ENCODE measurements at places on chromosomes 2 and 18.

DNA sequence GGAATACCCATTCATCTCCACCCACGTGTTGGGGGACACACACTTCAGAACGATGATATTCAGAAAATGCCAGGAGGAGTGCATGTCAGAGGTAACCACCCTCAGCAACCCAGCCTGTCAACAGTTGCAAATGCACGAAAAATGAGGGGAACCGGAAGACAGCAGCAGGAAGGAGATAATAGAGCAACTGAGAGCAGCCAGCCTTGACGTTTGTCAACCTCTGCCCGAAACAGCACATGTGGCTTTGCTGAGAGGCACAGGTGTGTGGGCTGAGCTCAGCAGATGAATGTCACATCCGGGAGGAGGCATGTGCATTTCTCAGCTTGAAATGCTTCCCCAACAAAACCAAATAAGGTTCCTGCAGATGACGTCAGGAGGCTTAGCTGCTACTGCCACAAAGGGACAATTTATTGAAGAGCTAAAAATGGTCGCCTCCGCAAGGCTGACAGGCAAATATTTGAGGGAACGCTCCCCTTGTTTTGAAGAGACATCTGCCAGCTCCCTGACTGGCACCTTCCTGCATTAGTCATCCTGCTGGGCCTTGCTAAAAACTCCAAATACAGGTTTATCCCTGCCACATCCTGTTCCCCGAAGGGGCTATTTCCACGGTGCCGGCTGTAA is 419.0 kb downstream of the NBAS start:
- DNase-seq: no peak

GRCh38 chr2:3175568-3175955 is 202.1 kb downstream of the EIPR1 start:
- no peak for DNase-seq

- peak; percentile 5 for DNase-seq
These were observed 107.2 kb upstream of the L3MBTL4 start for GRCh38 chr18:6521803-6522418.

DNA sequence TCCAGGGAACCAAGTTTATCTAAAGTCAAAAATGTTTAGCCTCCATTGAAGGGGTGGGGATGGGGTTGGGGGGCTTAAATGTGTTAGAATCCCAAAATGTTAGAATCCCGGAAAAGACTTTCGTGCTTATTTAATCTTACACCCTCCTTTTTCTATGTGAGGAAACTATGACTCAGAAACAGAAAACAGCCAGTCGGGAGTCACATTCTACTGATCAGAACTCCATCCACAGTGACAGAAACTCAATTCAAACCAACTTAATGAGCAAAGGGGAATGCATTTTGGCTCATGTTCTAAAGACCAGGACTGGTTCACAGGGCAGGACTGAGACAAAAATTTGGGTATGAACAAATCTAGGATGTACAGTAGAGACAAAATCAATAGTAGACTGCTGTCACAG is 31.9 kb upstream of the AFTPH start:
- no peak for DNase-seq

- no peak for DNase-seq
These were observed 81.5 kb downstream of the PDE1A start for GRCh38 chr2:182345384-182345783.

DNA sequence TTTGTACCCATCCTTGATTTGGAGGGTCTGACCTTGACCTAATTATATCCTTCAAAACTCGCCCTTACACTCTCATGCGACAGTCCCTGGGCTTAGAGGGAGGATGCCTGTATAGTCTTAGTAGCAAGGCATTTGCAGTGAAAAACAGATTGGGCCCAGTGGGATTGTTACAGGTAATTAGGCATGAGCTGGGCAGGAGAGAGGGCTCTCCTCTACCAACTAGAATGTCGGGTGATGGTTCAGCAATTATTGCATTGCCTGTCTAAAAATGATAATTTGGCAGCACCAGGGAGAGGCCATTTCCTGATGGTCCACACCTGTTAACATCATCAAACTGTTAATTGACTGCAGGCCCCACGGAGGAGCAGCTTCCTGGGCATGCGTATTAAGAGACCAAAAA is 32.4 kb downstream of the COMMD1 start:
- no peak for DNase-seq

GRCh38 chr2:109038992-109039391 is 50.0 kb upstream of the EDAR start:
- DNase-seq: no peak

DNA sequence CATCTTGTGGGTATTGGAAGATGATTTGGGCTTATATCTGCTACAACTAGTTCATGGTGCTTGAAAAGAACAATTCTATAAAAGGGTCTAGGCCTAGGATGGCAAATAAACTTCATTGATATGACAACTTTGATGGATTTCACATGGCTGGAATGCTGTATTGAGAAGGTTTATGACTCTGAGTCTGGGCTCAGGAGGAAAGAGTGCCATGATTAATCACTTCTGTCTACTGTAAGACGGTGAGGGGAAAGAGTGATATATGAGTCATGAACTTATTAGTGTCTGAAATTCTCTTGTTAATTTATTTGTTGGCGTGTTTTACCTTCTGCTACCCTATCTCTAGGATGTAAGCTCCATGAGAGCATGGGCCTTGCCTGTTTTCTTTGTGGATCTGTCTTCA is 17.0 kb upstream of the ADCYAP1 start:
- no peak for DNase-seq

DNA sequence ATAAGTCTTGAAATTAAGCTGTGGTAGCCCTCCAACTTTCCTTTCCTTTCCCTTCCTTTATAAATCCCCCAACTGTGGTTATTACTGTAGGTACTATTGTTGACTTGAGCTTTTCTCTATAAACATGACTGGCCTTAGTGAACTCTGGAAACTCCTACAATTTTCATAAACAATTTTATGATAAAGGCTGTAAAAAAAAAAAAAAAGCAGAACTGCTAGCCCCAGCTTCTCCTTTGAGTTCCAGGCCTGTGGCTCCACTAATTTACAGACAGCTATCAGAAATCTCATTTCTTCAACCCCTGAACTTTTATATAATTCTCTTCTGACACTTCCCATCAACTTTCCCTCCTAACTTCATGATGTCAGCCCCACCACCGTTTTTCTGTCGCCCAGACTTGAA is 174.3 kb downstream of the IKZF2 start:
- no peak for DNase-seq

DNA sequence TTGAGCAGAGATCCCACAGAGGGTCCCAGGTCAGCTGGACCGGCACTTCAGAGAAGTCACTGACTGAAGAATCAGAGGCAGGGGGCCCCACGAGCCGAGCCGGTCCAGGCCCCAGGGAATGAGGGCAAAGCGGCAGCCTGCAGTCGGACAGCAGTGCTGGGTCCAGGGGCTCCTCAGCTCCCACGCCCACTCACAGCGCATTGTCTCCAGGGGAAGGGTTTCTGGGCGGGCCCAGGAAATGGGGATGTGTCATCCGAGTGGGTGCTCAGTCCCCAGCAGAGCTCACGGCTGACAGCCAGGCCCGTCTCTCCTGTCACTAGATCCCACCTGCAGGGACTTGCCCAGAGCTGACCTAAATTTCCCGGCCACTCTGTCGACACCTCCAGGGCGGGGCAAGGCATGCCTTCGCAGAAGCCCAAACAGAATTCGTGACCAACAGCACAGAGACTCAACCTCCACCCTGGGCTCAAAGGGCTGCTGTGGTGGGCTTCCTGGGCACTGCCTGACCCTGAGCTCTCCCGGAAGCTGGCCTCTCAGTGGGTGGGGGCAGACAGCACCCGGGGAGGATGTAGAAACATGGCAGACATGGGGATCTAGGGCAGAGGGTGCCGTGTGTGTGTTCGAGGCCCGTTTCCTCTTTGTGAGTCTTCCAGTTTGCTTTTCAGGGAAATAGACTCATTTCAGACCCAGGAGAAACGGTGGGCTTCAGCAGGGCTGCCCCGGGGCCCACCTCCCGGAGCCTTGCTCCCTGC is 42.1 kb upstream of the TAF1B start:
- DNase-seq: no peak

DNA sequence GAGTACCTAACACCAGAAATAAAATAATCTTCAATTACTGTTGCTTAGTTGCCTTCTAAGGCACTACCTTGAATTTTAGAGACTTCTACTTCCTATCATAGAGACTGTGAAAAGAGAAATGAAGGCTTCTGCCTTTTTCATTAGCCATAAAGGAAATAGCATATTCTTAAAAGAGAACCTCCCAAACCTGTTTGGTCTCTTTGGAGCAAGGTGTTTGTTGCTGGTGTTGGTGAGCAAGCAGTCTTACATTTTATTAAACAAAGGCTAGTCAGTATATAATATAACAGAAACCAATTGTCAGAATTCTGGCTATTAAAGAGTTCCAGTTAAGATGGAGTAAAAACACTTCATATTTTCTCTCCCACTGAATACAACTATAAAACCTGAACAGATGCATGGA is 116.4 kb downstream of the TAF4B start:
- no peak for DNase-seq

DNA sequence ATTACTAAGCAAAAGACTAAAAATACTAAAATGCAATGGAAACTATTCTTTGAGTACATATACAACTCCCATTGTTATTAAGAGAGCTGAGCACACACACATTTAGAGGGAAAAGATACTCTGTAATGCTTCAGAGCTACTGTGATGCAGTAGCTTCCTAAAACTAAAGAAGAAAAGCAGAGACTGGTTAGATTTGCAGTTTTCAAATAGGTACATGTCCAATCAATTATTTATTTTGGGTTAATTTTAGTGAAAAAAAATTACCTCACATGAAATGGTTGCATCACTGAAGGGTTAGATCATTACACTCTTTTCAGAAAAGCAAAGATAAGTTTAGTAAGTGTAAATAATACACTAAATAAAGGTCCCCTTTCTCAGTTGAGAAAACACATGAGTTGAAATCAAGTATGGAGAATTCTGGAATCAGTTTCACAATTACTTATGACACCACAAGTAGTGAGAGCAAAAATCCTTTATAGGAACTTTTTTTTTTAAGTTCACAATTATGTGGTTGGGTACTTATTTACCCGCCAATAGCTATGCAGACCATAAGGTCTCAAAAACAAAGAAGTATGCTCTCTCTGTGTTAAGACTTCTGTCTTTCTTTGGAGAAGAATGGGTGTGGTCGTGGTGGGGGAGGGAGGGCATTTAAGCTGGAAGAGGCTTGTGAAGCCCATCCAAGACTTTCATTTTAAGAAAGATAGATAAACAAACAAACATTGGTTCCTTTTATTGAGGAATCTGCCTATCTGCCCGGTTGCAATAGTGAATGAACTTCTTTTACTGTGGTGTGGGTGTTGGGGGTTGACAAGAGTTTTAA is 25.3 kb upstream of the SERTAD2 start:
- DNase-seq: no peak

DNA sequence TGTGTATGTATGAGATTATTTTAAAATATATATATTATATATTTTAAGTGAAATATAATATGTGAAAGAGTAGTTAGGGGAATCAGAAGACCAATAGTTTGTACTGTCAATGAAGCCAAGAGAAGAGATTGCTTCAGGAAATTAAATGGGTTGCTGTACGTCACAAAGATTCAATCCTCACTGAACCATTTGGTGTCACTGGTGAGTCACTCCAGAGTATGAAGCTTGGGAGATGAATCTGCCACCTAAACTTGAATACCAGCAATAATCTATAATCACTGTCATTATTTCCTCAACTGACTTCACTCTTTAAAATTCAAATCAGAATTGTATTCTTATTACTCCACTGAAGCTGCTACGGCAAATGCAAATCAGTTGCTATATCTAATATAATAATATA is 41.9 kb upstream of the SCN9A start:
- no peak for DNase-seq

DNA sequence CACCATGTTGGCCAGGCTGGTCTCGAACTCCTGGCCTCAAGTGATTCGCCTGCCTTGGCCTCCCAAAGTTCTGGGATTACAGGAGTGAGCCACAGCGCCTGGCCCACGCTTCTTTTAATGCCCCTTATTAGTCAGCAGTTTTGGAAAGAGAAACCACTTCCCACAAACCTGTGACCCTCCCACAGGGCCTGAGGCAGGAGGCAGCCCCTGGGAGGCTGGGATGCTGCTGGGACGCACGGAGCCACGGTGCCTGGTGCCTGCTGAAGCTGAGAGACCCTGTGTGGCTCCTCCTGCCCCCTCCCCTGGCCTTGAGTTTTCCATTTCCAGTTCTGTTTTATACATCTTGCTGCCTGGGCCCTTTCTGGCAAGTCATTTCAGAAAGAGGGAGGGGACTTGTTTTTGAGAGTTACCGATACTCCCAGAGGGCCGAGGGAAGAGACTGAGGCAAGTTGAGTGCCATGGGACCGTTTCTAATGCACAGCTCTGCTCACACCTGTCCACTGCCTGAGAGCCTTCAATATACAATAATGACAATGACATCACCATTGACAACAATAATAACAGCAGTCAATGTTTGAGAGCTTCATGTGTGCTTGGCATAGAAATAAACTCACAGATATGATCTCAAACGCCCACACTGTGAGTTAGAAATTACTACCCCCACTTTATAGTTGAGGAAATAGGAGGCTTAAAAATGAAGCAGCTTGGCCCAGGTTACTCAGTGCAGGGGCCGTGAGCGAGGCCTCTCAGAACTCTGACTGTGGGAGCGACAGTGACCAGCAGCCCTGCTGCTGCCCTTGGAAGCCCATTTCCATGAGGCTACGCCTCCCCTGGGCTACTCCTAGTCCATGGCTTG is 78.1 kb upstream of the YWHAQ start:
- no peak for DNase-seq
